ENCODE measurements at places on chromosomes 3 and 15. TPM values are rescaled to one million over a fixed set of nuclear protein-coding genes. Genes with fewer than 3 reads are reported as not detected.

RAB8B gene
- total RNA-seq = 9.6 TPM

A4GNT gene
- not detected for total RNA-seq

PCYT1A gene
- total RNA-seq = 35.8 TPM

SPATA16 gene
- not detected for total RNA-seq

PLD1 gene
- total RNA-seq = 8.2 TPM

DBR1 gene
- total RNA-seq = 16.2 TPM

COMMD2 gene
- total RNA-seq = 21.8 TPM

GPR149 gene
- not detected for total RNA-seq

CCDC13 gene
- 2.5 TPM for total RNA-seq

IMPDH2 gene
- 821 TPM for total RNA-seq

PDHB gene
- 309 TPM for total RNA-seq

SLC51B gene
- not detected for total RNA-seq

GOLGA6A gene
- not detected for total RNA-seq

GRAMD2A gene
- total RNA-seq = not detected

SMARCC1 gene
- 66.8 TPM for total RNA-seq

FGF7 gene
- total RNA-seq = 0.66 TPM
